ENCODE measurements at places on chromosomes 7 and 10.

DNA sequence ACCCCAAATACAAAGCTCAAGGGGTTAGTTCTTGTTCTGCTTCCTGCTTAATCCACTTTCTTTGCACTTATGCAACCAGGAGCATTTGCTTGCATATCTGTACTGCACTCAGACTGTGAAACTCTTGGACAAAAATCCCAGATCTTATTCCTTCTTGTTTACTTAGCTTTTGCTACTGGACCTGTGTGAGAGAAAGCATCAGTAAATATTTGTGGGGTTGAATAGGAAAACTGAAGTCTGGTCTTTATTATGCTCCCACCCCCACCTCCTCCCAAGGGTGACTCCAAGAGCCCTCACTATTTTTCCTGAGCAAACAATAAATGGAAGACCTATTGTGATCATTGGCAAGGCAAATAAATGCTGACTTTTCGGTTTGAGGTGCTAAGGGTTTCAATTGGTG is 57.1 kb upstream of the VSTM2A start:
- no peak for DNase-seq

GRCh38 chr10:13272164-13272571 is 27.7 kb downstream of the PHYH start:
- DNase-seq, result no peak

GRCh38 chr7:22561321-22561811 is 61.4 kb upstream of the STEAP1B start:
- no peak for DNase-seq

- DNase-seq, result no peak
Measured at GRCh38 chr10:132582771-132583170, 45.2 kb downstream of the INPP5A start.

GRCh38 chr7:116984917-116985316 is 31.6 kb downstream of the ST7 start:
- DNase-seq, result no peak

DNA sequence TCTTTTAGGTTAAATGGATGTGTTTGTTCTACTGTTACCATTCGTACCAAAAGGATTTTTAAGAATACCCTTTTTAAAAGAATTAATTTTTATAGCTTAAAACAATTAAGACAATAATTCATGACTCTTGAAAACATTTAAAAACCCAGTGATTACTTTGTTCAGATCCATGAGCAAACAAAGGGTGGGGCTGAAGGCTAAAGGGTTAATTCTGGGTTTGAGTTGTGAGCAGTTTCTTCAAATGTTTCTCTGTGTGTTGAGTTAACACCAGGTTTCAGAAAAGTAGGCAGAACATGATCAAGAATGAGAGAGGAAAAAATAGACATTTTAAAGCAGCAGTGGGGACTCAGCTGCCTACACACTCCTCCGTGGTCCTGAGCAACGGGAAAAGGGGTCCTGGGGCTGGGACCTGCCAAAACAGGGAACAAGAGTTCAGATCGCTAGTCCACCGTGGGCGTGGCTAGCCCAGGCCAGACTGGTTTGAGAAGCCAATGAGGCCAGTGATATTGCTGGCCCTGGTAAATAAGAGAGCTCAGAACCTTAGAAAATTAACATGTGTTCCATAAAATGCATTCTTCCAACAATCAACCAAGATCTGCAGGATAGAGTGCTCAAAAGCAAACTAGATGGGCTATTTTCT is 14.9 kb upstream of the EZH2 start:
- no peak for DNase-seq

- DNase-seq, result no peak
Measured at GRCh38 chr10:15624401-15625196, 95.1 kb downstream of the ITGA8 start.

- DNase-seq, result no peak
Measured at GRCh38 chr7:84302949-84303348, 108.4 kb upstream of the SEMA3A start.

- no peak for DNase-seq
Measured at GRCh38 chr7:34659472-34660075, 1.6 kb downstream of the NPSR1 start.

GRCh38 chr7:45660901-45661211 is 86.7 kb downstream of the ADCY1 start:
- no peak for DNase-seq

- DNase-seq, result no peak
Measured at GRCh38 chr7:36301914-36302771, 87.5 kb upstream of the ANLN start.

All from cortex of kidney (tissue), 1 donor.